Inflammatory macrophage treated with lipopolysaccharide for 4 hours (primary cell): ENCODE measurements at places on chromosomes 7 and 10.
A peak's percentile ranks its signal among the peaks of the same experiment; 100 is the strongest.

- DNase-seq: peak; percentile 77
Observed at GRCh38 chr10:132232023-132232951, 45.5 kb downstream of the DPYSL4 start.

DNA sequence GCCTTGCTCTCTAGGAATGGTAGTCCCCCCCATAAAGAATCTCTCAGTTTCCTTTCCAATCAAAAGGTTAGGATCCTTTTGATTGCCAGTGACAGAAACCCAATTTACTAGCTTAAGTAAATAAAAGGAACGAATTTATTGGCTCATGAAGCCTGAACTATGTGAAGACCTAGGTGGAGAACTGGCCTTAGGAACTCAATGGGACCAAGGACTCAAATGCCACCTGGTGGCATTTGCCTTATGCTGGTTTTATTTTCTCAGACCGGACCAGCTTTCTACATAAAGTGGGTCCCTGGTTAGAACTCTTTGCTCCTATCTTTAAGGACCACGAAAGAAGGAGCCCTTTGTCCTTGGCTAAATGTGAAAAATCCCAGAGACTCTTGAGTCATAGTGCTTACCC is 25.4 kb downstream of the CFTR start:
- no peak for DNase-seq

GRCh38 chr10:50511492-50512213 is 112.1 kb downstream of the SGMS1 start:
- no peak for DNase-seq

- DNase-seq: peak; percentile 82
Observed at GRCh38 chr10:112141292-112141691, 42.3 kb downstream of the GPAM start.

GRCh38 chr7:26633557-26633956 is 230.8 kb downstream of the SKAP2 start:
- no peak for DNase-seq
